ENCODE measurements at places on chromosomes 2 and 18.
A peak's percentile ranks its signal among the peaks of the same experiment; 100 is the strongest.

- DNase-seq: no peak
These were observed 1349.8 kb downstream of the SUCLG1 start for GRCh38 chr2:83109284-83109683.

DNA sequence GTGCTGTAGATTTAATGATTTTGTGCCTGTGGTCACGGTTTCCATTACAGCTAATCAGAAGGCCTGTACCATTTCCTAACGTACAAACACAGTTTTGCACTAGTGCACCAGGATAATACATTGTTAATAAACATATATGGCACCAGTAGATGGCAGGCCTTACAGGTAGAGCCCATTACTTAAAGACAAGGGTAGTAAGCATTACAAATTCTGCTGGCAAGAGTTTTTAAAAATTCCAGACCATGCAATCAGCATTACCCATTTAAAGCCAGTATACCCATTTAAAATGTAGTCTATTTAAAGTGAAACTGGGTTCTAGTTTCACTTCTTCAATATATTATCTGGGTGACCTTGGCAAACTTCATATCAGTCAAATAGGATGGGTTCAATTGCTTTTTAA, 224.2 kb downstream of the NUP35 start:
- DNase-seq: no peak

DNA sequence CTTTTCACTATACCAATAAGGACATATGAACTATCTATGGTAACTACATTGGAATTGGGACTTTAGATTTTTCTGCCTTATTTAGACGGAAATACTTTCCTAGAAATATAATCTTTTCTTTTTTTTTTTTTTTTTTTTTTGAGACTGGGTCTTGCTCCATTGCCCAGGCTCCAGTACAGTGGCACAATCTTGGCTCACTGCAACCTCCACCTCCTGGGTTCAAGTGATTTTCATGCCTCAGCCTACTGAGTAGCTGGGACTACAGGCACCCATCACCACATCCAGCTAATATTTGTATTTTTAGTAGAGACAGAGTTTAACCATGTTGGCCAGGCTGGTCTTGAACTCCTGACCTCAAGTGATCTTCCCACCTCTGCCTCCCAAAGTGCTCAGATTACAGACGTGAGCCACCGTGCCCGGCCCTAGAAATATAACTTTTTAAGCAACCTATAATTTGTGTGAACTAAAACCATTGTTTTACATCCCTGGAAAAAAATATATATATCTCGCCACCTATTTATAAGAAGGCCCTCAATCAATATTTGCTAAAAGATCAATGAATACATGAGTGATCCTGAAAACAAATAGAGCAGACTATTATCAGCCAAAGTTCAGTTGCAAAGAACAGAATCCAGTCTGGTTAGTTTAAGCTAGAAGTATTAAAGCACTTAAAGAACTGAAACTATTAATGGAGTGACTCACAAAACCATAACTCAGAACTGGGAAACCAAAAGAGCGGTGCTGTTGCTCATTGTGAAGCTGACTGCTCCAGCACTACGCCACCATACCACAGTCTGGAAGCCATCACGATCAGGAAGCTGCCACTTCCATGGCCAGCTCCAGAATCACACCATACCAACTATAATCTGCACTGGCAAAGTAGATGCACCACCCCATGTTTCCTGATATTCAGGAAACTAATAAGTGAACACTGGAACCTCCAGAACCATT, 8.4 kb upstream of the HNRNPLL start:
- no peak for DNase-seq

DNA sequence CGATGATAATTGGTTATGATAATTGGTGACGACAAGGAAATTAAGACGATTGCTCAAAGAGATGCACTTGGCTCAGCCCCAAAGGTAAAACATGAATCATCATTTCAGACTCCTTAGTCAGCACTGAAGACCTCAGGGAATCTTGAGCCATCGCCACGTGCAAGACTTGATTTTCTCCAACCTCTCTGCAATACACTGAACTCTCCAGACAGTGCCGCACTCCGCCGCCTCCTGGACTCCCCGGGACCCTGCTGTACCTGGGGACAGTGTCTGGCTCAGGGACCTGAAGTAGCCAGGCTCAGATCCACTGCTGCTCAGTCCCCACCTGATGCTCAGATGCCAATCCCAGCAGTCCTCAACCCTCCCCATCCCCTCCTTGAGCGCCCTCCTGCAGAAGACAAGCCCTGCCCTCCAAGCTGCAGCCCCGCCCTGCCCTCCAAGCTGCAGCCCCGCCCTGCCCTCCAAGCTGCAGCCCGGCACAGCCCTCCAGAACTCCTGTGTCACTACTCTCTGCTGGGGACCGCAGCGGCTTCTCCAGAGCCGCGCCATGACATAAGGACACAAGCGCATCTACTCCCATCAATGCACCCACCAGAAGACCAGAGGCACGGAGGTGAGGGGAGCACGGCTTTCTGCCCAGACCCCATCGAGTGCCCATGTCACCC, 1.1 kb downstream of the TMEM18 start:
- peak; percentile 46 for DNase-seq

DNA sequence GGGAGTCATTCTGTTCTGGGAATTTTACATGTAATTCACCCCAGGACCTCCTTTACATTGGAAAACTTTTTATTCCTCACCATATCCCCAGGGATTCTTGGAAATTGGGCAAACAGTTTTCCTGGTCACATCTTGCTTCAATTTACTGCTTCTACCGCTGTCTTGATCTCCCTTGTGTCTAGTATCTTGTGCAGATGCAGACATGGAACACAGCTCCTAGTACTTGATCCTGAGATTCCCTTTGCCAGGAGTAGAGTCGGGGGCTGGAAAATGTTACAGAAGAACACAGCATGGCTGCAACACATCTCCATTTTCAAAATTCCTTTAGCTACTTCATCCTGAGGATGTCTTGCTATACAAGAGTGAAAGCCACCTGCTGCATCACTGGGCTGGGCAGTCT, 472.8 kb downstream of the PLCL1 start:
- DNase-seq: no peak

- DNase-seq: no peak
These were observed 516.7 kb downstream of the KCNJ3 start for GRCh38 chr2:155215037-155215707.

DNA sequence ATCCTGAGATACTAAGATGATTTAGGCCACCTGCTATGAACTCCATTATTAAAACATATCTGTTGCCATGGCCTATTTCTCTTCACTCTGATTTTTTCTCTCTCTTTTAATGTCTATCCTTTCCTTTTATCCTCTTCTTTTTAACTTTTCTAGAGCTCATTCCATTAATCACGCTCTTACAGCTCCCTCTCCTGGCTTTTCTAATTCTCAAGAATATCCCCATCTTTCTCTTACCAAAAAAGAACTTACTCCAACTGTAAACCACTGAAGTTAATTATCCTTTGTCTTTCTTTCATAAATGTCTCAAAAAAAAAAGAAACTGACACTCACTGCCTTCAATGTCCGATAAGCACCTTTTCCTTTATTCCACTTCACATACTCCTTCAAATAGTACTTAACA, 7.9 kb downstream of the PPP3R1 start:
- no peak for DNase-seq

GRCh38 chr2:167933097-167933814, 314.1 kb downstream of the STK39 start:
- no peak for DNase-seq

DNA sequence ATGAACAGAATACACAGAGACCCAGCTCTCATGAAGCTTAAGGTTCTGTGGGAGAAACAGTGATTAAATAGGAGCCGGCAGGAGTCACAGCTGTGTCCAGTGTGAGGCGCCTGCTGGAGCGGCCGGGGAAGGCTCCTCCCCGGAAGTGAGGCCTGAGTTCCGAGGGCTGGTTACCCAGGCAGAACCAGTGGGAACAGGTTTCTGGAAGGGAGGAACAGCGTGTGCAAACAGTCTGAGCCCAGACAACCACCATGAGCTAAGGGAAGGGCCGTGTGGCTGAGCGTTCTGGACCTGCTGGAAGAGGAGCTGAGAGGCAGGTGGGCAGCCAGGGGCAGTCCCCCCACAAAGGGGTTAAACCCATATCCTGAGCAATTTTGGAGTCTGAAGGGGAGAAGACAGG, 26.0 kb upstream of the NPAS2 start:
- DNase-seq: no peak

DNA sequence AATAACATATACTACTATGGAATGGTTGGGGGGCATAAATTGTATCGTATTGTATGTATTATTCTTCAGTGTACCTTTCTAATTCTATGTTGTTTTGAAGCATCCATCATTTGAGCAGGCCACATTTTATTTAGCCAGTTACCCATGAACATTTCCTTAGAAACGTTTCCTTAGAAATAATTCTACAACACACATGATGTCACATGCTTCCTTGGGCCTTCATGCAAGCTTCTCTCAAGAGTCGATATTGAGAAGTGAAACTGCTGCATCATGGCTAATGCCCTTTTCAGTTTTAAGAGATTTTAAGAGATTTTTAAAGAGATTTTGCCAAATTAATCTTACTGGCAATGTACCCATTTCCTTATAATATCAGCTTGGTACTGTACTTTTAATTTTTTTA, 63.9 kb downstream of the ALPK2 start:
- DNase-seq: no peak

DNA sequence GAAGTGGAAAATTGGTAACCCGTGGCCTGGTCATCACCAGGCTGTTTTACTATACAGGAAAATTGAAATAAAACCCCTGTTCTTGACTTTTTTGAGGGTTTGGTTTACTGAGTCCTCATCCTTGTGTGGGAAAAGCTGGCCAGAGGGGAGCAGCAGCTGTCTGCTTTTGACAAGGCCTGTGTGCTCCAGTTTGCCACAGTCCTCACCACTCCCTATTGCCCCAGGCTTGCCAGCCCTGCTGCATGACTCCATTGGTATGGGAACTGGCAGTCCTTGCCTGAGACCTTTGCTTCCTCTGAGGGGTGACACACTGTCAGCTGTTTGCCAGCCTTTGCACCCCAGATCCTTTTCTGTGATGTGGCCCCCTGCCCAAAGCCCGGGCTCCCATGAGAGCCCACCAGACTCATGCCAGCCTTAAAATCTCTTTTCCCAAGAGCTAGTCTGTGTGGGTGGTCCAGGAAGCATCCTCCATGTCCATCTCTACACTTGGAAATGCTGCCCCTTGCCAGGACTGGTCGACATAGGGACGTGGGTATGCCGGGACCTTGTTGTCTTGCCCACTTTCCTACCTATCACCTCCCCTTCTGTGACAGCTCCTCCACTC, 39.0 kb downstream of the GLI2 start:
- DNase-seq: no peak

- no peak for DNase-seq
These were observed 293.6 kb upstream of the CCDC68 start for GRCh38 chr18:55252901-55253300.

DNA sequence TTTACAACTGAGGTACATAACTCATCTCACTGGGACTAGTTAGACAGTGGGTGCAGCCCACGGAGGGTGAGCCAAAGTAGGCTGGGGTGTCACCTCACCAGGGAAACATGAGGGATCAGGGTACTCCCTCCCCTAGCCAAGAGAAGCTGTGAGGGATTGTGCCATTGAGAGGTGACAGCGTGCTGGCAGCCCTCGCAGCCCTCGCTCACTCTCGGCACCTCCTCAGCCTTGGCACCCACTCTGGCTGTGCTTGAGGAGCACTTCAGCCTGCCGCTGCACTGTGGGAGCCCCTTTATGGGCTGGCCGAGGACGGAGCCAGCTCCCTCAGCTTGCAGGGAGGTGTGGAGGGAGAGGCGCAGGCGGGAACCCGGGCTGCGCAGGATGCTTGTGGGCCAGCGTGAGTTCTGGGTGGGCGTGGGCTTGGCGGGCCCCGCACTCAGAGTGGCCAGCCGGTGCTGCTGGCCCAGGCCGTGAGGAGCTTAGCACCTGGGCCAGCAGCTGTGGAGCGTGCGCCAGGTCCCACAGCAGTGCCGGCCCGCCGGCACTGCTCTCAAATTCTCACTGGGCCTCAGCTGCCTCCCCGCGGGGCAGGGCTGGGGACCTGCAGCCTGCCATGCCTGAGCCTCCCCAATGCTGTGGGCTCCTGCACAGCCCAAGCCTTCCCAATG, 44.5 kb upstream of the FAM110C start:
- no peak for DNase-seq

GRCh38 chr2:195428673-195429072, 228.4 kb upstream of the SLC39A10 start:
- DNase-seq: no peak

GRCh38 chr2:175442441-175442840, 260.9 kb upstream of the ATP5MC3 start:
- DNase-seq: no peak

DNA sequence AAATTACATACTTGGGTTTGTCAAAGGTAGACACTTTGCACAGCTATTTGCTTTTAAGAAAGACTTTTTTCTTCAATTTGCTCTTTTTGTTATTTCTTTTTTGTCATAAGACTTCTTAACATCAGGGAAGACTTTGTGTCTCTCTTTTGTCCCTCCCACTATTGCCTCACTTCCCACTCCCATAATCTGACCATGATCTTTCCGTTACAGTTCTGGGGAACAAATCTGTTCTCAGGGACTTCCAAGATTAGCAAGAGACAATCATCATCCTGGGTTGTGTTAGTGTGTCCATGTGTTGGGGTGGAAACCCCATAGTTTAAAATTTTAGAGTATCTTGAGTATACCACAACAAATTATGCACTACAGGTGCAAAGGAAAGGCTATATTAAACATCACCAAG, 75.3 kb downstream of the REV1 start:
- DNase-seq: no peak

GRCh38 chr18:62396381-62396780, 71.3 kb downstream of the TNFRSF11A start:
- DNase-seq: no peak

DNA sequence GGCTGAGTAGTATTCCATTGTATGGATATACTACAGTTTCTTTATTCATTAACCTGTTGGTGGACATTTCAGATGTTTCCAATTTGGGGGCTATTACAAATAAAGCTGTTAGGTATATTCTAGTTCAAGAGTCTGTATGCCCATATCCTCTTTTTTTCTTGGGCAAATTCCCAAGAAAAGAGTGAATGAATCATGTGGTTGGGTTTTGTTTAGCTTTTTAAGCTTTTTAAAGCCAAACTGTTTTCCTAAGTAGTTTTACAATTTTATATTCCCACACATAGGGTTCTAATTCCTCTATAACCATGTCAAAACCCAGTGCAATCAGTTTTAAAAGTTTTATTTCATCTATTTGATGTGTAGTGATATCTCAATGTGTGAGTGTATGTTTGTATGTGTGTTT, 44.9 kb upstream of the BAZ2B start:
- DNase-seq: no peak

DNA sequence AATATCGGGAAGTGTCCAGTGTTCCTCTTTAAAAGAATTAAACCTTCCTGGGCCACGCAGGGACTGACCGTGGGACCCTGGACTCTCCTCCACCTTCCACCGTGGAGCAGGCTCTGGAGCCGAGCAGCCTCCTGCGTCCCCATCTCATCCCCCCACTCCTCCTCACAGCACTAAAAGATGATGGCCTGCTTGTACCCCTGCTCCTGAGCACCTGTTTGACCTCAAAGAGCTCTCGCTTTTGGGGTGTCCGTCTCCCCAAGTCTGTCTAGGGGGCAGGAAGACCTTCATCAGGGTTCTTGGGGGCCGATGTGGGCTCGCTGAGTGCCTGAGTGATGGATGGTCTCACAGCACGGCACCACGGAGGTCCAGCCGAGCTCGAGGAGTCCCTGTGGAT, 1.2 kb upstream of the SDC1 start:
- DNase-seq: no peak
